ENCODE measurements at places on chromosomes 7 and 10.

- DNase-seq, result no peak
Measured at GRCh38 chr10:120749072-120749471, 102.1 kb upstream of the WDR11 start.

DNA sequence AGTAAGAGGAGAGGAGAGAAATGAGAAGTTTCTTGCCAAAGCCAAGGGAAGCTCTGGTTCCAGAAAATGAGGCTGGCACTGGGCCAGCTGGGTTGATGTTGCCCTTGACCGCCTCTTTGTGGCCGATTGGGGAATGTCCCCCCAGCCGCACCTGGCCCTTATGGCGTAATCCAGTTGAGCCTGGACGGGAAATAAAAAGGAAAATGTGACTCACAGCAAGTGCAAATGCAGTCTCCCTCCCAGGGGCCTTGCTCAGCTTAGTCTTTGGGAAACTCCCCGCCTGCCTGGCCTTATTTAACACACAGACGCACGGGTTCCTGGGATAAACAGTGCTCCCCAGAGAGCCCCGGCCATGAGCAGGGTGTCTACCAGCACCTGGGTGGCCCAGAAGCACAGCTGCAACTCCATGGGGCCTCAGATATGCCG lies 174.8 kb downstream of the KIAA1217 start:
- peak; percentile 79 for DNase-seq

- no peak for DNase-seq
Measured at GRCh38 chr10:89369156-89370105, 8.4 kb upstream of the IFIT1B start.

DNA sequence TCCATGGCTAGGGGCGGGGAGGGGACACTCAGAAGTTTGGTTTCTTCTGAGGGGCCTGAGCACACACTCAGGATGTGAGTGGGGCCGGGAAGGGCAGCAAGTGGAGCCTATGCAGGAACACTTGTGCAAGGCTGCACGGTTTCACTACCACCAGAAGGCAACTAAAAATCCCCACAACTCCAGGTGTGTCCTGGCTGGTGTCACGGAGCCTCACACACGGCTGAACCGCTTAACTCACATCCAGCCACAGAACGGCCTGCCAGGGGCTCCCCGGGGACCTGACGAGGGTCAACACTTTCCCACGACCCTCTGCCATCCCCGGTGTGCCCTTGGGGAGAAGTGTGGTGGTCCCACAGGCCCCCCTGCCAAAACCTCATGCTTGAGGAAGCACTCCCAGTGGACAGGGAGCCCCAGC lies 173.9 kb downstream of the ELFN1 start:
- DNase-seq, result no peak

DNA sequence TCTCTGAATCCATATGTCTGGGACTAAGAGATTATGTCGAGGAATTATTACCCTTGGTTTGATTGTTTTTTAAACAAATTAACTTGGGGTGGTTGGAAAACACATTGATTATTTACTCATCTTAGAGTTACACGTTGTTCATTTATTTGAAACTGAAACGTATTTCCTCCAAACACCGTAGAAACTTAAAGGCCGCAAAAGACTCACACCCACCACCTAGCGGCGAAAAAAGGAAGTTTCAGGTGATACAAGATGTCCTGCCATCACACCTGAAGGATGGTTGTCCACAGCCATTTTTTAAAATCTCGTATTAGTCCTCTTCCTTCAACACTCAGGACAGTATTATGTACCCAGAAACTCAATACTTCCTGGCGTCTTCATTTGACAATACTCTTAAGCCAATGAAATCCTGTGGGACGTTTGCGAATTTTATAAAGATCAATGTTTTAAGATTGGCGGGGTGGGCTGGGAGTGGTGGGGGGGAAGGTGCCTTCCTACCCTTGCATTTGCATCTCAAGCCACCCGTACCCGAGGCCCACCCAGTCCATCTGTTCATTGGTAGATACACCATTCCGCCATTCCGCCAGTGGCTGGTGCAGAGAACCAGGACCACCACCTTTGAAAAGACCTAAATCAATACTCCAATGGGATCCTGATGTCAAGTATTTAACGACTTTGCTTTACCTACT lies 1.4 kb upstream of the LCOR start:
- DNase-seq, result peak; percentile 27

GRCh38 chr10:30509508-30509907 lies 75.5 kb downstream of the MAP3K8 start:
- DNase-seq, result no peak

DNA sequence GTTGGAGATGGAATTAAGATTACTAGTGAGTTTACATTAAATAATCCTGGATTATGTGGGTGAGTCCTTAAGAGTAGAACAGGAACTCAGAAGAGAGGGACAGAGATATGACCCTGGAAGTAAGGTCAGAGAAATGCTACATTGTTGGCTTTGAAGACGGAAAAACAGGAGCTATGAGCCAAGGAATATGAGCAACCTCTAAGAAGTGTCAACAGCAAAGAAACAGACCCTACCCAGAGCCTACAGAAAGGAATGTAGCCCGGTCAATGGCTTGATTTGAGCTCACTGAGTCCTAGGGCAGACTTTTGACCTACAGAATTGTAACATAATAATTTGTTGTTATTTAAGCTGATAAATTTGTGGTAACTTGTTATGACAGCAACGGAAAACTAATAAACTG lies 304.9 kb downstream of the IPMK start:
- no peak for DNase-seq

DNA sequence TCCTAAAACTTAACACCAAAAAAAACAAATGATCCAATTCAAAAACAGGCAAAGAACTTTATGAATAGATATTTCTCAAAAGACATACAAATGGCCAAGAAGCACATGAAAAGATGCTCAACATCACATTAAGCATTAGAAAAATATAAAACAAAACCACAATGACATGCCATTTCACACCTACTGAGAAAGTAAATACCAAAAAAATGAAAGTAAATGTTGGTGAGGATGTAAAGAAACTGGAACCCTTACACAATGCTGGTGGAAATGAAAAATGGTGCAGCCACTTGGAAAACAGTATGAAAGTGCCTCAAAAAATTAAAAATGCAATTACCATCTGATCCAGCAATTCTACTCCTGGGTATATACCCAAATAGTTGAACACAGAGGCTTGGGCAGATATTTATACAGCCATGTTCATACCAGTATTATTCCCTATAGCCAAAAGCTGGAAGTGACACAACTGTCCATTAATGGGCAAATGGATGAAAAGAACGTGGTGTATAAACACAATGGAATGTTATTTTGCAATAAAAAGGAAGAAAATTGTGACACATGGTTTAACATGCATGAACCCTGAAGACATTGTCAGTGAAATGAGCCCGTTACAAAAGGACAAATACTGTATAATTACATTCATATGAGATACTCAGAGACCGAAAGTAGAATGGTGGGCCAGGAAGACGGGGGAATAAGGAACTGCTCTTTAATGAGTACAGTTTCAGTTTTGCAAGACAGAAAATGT lies 89.0 kb downstream of the JMJD1C start:
- DNase-seq, result peak; percentile 82

DNA sequence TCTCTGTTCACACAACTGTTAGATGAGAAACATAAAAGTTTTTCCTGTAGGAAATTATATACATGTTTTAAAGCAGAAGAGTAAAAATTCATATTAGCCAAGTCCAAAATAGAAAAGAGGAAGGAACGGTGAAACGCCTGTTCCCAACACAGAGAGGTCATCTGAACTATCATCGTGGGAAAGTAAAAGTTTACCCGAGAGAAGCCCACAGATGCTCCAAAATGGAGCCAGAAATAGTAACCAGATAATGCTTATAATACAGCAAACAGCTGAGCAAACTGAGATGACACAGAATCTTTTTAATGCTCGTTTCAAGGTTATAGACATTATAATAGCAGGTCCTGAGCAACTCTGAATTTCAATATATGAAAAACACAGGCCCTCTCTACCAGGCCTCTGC lies 24.5 kb downstream of the FRMD4A start:
- DNase-seq, result no peak

DNA sequence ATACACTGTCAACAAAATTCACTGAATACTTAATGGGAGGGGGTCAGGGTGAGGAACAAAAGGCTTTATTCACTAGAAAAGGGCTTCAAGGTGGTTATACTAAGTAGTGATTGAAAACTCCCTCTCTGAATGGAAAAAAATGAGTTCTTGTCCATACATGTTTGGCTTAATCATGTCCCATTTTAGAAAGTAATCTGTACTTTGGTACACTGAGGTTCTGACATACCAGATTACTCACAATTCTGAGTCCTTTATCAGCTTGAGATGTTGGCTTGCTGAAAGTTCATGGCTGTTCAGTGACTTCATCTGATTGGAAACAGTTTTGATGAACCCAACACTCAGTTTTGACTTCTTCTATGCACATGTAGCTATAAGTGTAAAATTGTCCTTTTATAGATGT lies 12.8 kb upstream of the NOBOX start:
- no peak for DNase-seq

DNA sequence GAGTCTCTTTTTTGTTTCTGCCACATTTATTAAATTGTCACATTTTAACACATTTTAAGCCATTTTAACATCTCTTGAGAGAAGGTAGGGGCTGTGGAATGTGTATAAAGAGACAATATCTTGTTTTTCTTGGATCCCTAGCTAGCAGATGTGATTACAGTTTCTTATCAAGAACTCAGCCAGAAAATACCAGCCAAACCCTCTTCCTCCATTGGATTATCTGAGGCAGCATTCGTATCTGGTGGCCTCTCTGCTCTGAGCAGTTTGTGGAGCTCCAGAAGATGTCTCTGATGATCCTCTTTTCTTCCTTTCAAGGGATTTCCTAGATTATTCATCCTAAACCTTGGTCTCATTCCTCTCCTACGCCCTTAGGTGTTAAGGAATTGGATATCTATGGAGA lies 35.3 kb upstream of the PFKFB3 start:
- DNase-seq, result no peak

GRCh38 chr7:48085942-48086341 lies 3.1 kb upstream of the UPP1 start:
- no peak for DNase-seq

DNA sequence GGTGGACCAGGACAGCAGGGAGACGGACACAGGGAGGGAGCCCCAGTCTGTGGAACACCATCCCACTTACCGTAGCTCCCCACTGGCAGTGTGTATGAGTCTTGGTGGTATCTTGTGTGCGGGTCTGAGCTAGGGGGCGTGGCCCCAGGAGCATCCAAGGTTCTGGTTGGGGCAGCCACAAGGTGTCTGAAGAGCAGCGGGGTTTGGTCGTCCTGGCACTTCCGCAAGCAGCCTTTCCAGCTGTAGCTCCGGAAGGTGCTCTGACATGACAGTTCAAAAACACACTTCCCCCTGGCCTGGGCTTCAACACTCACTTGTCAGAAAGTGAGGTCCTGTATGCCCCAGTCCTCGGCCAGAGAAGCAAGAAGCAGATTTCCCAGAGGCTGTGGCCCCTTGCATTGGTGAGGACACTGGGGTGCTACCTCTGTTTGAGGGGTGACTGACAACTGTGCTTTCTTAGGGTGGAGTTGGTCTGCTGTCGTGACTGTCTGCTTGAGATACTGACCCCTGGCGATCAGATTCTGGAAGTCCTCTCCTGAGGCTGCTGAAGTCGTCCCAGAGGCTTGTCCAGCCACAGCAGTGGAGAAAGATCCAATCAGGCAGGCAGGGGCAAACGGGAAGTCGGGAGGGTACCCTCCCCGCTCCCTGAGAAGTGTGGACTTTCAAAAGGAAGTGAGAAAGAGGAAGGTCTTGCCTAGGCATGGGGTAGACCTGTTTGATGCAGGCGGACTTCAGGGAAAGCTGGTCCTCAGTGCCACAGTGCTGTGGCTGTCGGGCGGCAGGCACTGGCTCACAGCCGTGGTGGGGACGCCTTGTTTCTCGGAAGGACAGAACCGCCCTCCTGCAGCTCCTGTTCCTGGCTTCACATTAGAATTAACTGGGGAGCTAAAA lies 51.4 kb upstream of the PFKFB3 start:
- DNase-seq, result no peak

DNA sequence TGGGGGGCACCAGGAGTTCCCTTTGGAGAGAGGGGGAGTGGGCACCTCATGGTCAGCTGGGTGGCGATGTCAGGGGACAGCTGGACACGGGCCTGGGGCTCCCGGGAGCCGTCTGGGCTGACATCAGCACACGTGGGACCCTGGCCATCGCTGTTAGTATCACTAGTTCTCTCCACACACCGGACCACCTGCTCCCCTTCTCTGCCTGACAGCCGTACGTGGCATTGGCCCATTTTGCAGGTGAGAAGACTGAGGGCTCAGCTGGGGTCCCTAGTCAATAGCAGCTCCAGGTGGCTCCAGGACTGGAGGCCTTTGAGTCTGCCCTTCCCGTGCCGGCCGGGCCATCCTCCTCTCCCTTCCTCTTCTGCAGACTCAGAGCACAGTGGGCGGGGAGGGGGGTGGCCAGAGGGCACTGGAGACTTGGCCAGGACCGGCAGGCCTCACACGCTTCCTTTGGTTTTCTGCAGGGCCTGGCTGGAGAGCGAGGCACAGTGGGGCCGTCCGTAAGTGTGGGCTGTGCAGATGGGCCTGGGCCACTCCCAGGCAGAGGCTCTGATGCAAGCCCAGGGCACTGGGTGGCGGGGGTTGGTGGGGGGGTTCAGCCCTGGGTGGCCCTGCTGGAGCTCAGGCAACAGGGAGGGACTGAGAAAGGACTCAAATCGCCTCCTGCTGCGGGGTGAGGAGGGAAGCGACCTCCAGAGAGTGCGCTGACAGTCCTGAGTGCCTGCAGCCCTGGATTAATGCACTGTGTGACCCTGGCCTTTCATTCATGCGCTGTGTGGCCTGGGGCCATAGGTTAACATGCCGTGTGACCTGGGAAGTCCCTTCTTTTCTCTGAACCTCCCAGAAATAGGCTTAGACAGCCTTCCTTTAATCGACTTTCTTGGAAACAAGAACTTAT lies 78.2 kb downstream of the MYL10 start:
- no peak for DNase-seq

DNA sequence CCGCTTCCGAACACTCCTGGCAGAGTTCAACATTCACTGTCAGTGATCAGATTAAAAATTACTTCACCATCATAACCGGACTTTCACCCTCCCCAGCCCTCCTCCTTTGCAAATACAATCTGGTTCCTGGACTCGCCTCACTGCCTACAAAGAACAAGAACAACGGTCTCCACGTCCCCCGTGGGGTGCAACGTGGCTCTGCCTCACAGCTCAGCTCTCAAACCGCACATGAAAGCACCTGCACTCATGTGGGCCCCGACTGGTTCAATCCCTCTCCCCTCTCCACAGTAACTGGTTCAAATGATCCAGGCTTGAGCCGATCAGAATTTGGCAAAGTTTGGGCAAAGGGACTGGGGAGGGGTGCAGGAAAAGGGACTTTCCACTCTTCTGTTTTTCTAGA lies 21.0 kb downstream of the ASB13 start:
- no peak for DNase-seq

- no peak for DNase-seq
Measured at GRCh38 chr7:90597563-90598253, 1.6 kb downstream of the CDK14 start.
